Karpas-422 (cell line): ENCODE measurements at places on chromosomes 11 and 22. TPM values are rescaled to one million over a fixed set of nuclear protein-coding genes. Genes with fewer than 3 reads are reported as not detected.

CHRNA10 gene
- total RNA-seq: 1.7 and 6.0 TPM in 2 replicates

DNA sequence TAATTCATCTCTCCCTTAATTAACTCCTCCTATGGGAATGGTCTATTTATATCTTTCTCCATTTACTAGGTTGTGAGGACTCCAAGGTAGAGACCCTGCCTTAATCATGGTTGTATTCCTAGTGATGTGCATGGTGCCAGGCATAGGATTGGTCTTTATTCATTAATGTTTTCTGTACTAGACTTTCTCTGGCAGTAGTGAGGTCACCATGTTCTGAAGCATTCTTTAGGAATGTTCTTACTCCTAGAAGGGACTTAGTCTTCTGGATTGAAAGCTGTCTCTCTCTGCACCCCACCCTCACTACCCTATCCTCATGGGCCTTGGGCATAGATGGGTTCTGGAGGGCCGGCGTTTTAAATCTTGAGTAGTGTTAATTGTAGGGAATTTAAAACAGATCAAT, 10.6 kb upstream of the INSC start:
- DNase-seq: no peak

C11orf21 gene
- not detected in 2 replicates for total RNA-seq

- DNase-seq: no peak
These were observed 24.7 kb downstream of the ARAP1 start for GRCh38 chr11:72727521-72727920.

DNA sequence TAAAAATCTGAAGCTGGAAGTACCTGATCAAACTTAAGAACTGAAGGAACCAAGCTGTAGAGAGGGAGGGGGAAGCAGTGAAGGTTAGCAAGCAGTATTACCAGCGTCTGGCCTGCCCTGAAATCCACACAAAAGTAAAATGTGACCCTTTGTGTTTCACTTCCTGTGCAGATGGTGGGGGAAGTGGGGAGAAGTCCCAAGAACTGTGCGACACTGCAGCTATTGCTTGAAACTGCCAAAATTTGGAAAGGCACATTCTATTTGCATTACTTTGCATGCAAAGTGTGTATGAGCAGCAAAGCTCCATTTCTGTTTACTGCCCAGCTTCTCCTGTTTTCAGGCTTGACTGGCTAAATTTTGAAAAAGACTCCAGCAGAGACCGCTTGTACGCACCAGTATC, 72.1 kb upstream of the BMAL1 start:
- no peak for DNase-seq

DGCR6 gene
- 2.1 and 6.7 TPM in 2 replicates for total RNA-seq

DUSP8 gene
- total RNA-seq: not detected in 2 replicates

GRCh38 chr11:36149538-36150242, 139.5 kb downstream of the COMMD9 start:
- peak; percentile 86 for DNase-seq

DRG1 gene
- 48.7 and 55.2 TPM in 2 replicates for total RNA-seq

DNA sequence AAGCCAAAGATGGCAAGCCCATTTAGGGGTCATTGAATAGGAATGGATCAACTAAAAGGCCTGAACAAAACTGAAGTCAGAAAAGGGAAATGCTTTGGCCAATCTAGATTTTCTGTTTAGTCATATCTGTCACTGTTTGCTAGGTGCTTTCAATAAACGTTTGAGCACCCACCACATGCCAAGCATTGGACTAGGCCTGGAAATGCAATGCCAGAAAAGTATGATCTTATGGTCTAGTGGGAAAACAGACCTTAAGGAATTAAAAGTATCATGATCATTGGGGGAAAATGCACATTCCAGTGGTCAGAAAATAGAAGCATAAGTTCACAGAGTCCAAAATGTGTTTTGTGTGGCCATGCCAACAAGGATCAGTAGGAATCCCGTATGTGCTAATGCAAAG, 76.8 kb upstream of the BIRC3 start:
- DNase-seq: no peak

DNA sequence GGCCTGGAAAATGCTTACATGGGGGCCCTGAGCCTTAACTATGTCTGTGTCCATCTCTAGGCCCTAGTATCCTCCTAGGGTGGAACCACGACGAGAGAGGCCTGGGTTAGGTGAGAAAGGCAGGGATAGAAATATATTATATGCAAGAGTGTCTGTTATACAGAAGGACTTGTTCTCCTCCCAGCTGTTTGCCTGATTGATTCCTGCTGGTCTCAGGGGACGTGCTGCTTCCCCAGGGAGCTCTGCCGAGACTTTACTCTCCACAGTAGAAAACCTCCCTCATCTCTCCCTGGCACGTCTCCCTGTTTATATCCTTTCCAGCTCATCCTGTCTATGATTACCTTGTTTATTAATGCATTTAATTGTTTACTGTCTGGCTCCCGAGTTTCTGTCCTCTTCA, 132.6 kb downstream of the MIAT start:
- no peak for DNase-seq

DNA sequence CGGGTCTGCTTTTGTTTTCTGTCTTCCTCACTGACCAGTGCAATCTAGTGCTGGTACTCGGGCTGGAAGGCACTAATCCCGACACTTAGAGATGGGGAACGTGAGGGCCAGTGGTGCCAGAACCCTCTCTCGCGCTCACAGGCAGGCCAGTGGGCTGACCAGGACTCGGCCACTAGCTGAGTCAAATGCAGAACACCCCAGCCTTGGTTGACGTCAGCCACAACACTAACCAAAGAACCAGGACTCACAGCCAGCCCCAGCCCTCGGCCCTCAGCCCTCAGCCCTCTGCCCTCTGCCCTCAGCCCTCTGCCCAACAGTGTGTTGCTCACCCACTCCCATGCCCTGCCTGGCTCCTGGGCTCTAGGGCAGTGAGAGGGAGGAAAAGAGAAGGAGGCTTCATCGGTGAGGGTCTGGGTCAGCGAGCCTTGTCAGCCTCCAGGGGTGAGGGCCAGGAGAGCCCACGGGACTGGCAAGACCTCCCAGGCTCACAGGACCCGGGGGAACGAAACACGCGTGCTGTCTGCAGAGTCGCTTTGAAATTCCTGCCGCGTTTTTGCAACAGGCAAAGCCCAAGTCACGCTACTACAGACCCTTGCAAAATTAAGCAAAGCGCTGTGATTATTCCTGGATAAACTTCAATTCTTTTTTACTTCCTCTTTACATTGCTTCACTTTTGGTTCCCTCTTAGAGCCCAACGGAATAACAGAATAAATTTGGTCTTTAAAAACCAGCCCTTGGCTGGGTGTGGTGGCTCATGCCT, 27.5 kb downstream of the KIAA0930 start:
- DNase-seq: peak; percentile 71

DNA sequence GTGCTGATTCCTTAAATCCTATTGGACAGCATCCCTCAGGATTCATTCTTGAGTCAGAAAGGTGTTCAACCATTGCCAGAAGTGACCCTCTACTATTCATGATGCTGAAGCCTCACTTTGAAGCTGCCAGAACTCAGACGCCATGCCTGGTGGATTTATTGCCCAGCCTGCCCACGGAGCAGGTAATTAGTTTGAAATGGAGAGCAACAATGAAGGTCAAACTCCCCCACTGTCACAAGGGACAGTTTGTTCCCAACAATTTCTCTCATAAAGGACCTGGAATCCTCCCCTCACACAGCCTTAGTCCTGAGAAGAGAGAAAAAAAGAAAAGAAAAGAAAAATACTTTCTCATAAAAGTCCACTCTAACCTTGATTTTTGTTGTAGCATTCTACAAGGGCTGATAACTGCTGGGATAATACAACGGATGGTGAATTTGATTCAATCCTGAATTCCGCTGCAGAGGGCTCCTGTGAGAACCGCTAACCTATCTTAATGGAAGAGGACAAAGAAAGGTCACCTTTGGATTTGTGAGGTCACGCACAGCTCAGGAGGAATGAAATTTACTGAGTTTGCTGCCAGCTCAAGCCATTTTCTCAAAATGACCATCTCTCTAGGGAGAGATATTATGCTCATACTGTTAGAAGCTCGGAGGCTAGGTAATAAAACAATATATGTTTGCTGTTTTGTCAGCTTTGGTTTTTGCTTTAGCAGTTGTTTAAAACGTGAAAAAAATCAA, 161.6 kb upstream of the SYN3 start:
- DNase-seq: no peak

- no peak for DNase-seq
These were observed 430.8 kb upstream of the CNTN5 start for GRCh38 chr11:98589967-98590366.

EIF3L gene
- 363 and 488 TPM in 2 replicates for total RNA-seq

DNA sequence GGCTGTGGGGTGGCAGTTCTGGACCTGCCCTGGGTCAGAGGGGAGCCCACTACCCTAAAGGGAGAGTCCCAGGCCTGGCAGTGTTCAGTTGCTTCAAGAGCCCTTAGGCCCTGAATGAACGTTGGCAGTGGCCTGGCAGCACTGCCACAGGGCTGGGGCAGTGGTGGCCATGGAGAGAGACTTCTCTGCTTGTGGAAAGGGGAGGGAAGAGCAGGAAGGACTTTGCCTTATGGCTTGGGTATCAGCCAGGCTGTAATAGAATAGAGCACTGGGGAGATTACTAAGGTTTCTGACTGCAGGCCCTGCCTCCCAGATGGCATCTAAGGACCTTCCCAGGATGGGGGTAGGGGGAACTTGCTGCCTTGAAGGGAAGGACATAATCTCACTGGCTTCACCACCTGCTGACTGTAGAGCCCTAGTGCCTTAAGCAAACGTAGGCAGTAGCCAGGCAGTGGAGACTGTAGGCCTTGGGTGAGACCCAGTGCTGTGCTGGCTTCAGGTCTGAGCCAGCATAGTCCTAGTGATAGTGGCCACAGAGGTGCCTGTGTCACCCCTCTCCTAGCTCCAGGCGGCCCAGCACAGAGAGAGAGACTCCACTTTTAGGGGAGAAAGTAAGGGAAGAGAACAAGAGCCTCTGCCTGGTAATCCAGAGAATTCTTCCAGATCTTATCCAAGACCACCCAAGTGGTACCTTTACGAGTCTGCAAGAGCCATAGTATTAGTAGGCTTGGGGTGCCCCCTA, 27.6 kb downstream of the PLA2G6 start:
- peak; percentile 56 for DNase-seq

DNA sequence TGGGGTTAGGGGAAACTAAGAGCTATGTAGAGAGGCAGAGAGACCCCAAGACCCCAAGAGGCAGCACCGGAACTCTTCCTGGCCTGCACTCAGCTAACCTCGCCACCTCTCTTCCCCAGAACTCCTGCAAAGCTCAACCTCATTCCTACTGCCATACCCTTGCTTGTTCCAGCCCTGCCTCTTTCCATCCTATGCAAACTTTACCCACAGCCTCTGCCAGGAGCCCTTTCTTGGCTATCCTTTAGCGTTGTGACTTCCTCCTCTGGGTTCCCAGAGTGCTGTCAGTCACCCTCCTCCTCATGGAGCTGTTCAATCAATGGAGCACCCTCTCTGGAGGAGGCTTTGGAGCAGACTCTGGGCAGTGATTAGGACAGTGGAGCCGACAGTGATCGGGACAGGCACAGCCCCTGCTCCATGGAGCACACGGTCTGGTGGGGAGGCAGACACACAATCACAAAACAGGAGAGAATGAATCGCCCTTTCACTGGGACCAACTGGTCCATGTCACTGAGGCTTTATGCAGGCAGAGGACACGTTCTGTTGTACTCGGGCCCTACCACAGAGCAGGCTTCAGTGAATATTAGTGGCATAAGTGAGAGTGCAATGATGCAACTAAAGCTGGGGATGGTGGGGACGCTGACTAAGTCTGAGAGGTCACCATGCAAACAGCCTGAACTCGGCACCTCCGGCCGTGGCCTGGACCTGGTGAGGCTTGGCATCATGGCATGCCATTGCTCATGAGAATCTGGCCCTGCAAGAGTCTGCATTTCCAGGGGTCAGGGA, 24.6 kb upstream of the P2RY2 start:
- DNase-seq: no peak

DNA sequence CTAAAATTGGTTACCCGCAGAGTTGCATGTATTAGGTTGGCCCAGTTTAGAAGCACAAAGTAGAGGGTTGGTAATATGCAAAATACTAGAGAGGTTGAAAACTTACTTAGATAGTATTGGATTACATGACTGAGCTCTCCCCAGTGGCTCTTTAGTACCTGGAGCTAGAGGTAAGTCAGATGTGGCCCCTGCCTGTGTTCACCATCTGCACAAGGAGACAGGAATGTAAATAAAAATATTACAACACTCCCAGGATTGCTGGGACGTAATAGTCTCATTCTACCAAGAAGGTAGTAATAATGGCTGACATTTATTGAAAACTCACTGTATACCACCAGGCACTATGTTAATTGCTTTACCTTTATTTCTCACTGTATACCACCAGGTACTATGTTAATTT, 129.6 kb downstream of the SLC17A6 start:
- DNase-seq: no peak

GRCh38 chr11:120652705-120653335, 141.3 kb downstream of the GRIK4 start:
- DNase-seq: peak; percentile 44

DNA sequence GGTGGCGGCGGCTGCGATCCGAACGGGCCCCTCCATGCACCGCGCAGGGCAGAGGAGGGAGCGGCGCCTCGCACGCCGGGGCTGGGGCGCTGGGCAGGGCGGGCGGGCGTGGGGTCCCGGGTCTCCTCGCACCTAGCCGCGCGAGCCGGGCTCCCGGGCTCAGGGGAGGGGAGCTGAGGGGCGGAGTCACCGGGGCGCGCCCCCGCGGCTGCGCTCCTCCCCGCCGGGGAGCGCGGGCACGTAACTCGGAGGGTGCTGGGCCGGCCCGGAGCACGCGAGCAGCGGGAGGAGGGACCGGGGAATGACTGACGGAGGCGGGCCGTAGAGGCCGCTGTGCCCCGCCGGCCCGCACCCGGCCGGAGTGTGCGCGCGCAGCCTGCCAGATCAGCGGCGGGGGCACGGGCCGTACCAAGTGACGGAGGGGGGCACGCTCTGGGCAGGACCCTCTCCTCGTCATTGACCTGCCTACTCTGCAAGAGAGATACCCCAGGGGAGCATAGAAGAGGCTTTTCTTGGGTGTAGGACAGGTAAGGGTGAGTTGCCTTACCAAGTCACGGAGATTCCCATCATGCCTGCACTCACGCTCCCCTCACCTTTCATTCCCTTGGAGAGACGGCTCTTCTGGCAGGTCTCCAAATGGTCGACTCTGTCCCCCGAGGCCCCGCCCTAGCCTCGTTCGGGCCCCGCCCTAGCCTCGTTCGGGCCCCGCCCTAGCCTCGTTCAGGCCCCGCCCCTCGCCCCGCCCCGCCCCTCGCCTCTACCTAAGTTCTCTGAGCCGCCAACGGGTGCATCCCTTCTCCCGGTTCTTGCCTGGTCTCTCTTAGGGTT, at the start of gene CDON:
TSS of gene CDON (minus strand) at position 188 of the 828 bp plus-strand sequence. CDS start 39,390 bp downstream, outside the sequence.
- peak; percentile 91 for DNase-seq

GRCh38 chr22:17866127-17866526, 91.9 kb upstream of the BID start:
- no peak for DNase-seq

GRCh38 chr11:110392056-110392455, 37.7 kb upstream of the FDX1 start:
- no peak for DNase-seq
